ENCODE measurements at places on chromosomes 2 and 18. TPM values are rescaled to one million over a fixed set of nuclear protein-coding genes. Genes with fewer than 3 reads are reported as not detected.

Gene SLC23A3
- total RNA-seq = 0.72 TPM

Gene CYP27A1
- 0.15 TPM for total RNA-seq

Gene DYTN
- total RNA-seq = not detected

Gene TRIB2
- total RNA-seq = 0.37 TPM

Gene MRPS5
- 76.8 TPM for total RNA-seq

Gene KIF1A
- total RNA-seq = 0.81 TPM

Gene SGO2
- 13.6 TPM for total RNA-seq

Gene ZNF385B
- not detected for total RNA-seq

Measured in A549 treated with CORT108297 at 1 μM for 4 hours (cell line).